ENCODE measurements at places on chromosomes 2 and 18. TPM values are rescaled to one million over a fixed set of nuclear protein-coding genes. Genes with fewer than 3 reads are reported as not detected.

ALPP gene
- 0.32 TPM for total RNA-seq

AQP12A gene
- not detected for total RNA-seq

SCN1A gene
- total RNA-seq, result not detected

HSBP1L1 gene
- 3.8 TPM for total RNA-seq

TRAK2 gene
- 38.8 TPM for total RNA-seq
